CD4-positive, alpha-beta T cell treated with Interferon alpha-2 for 1 hour (primary cell): ENCODE measurements at places on chromosomes 6 and 20.

- DNase-seq = no peak
These were observed 22.1 kb upstream of the CDKN1A start for GRCh38 chr6:36656441-36656840.

DNA sequence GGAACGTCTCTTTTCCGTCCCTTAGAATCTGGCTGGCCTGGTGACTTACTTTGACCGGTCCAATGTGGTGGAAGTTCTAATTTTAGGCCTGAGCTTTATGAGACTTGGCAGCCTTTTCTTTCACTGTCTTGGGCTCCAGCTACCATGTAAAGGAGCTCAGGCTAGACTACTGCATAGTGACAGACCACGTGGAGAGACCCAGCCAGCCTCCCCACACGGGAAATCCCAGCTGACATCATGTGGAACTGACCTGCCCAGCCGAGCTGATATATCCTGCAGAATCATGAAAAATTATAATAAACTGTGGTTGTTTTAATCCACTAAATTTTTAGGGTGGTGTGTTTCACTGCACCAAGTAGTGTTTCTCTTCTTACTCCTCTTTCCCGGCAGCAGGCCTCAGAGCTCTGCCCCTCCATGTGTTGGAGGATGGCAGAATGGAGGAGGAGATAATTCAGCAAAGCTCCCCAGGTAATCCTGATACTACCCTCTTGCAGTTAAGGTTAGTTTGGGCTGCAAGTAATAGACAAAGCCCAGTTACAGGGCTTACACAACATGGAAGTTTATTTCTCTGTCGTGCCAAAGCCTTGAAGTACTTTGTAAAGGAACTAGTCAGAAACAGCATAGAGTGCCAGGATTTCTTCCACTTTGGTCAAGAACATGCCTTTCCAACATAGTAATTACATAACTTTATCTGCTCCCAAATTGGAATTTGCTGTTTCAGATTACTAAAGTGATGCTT, 87.5 kb downstream of the SH3BGRL2 start:
- no peak for DNase-seq

DNA sequence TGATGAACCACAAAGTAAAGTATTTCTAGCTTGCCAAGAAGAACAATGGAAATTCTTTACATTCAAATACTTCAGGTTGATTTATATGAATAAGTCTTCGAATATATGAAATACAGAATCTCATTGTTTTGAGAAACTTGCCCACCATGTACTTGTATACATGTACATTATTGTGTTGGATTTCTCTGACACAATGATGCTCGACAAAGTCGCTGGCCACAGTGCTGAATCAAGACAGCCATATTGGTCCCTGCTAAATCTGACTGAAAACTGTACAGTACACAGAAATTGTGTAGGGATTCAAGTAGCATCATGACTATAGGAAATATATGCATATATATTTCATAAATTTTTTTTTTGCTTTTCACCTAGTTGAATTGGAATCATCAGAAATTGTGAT, 13.1 kb upstream of the LIN28B start:
- DNase-seq = no peak

GRCh38 chr20:49450281-49450721, 32.2 kb downstream of the KCNB1 start:
- DNase-seq = no peak

DNA sequence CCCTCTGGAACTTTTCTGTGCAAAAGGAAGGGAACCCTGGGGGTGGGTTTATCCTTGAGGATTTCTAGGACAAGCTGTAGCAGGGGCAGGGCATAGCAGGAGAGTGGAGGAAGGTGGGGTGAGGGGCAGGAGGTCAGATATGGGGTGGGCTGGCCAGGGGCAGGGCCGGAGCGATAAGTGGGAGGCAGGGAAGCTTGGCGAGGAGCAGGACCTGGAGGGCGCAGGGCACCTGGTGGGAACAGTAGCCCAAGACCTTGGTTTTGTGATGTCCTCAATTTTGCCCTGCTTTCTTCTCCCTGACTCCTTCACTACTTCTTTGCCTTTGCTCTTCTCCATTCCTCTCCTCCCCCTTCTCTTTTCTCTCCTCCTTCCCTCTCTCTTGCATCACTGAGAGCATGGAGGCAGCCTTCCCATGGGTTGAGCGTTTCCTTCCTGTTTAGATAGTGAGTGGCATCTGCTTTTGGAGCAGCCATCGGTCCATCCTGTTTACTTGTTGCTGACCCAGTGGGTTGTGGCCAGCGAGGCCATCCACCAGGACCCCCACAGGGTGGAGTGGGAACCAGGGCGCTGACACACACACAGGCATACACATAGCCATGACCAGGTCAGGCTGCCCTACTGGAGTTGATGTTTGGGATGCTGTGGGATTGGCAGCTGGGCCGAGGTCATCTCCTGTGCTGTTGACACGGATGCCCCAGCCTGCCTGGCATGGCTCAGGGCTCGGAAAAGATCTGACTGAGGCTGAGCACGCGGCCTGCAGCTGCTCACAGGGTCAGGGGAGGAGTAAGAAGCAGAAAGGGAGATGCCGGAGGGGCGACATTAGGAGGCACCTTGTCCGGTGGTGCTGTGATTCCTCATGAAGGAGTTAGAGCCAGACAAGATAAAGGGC, 121.0 kb upstream of the RNF24 start:
- DNase-seq = no peak

GRCh38 chr6:336159-337114, 44.1 kb downstream of the DUSP22 start:
- peak; percentile 49 for DNase-seq

GRCh38 chr6:43910638-43911353, 140.8 kb downstream of the VEGFA start:
- no peak for DNase-seq

DNA sequence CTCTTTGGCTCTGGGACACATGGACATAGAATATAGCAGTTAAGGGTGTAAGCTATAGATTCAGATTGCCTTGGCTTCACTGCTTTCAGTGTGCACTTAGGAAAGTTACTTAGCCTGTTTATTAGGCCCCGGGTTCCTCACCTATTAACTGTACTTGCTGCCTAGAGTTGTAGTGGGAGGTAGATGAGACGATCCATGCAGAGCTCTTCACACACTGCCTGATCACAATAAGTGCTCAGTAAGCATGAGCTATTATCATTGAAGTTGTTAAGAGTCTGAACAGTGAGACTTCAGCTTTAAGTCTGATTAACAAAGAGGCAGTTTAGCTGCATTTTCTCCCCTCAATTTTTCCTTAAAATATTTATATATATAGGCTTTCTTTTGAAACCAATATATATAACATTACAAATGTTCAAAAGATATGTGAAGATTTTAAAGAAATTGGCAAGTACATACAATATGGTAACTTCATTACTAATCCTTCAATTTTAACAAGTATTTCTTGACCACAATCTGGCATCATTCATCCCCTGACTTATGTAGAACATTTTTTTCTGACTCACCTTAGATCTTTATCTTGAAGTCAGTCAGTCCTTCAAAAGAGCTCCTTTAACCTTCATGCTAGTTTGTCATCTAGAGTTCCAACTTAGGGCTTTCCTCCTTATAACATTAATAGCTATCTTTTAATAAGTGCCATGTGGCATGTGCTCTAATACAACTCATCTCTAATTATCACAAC, 20.5 kb upstream of the SUPT3H start:
- DNase-seq = no peak

DNA sequence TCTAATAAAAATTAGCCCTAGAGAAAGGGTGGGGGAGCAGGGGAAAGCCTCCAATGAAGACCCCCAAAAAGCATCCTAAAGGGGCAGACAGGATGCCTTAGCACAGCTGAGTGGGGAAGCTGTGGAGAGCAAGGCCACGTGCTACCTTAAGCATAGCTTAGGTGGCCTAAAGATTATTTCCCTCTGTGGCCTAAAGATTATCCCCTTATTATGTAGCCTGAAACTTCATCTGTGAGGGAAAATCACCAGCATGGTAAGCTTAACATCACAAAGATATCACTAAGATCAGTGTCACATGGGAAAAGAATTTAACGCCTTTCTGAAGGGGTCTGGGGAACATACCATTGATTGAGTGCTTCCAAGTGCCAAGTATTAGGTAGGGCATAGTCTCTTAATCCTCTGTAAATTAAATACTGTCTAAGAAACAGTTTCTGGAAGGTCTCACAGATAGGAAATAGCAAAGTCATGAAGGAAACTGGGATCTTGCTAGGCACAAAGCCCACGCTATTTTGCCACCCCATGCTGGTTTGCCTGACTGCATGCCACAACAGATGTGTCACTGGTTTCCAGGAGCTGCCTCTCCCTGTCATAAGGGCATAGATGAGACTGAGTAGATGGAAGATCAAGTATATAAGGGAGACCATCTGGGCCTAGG, 170.0 kb downstream of the HACE1 start:
- DNase-seq = no peak

DNA sequence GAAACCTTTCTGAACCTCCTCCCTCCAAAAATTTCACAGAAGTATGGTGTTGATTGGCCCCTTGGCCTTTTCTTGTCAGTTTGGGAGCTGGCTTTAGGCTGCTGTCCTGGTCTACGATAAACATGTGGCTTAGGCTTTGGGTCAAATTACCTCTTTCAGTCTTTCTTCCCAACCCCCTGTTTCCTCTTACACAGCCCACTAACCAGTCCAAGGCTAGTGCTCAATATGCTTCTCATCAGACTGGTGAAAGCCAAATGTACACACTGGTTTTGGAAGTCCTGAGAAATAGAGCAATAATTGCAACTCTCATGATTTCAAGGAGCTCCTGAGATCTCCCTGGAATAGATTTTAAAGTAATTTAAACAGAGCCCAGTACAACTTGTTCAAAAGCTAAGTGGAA, 933.7 kb upstream of the GJE1 start:
- no peak for DNase-seq
